ENCODE measurements at places on chromosomes 2 and 18. TPM values are rescaled to one million over a fixed set of nuclear protein-coding genes. Genes with fewer than 3 reads are reported as not detected.

GRCh38 chr2:45814951-45815621 lies 163.6 kb downstream of the PRKCE start:
- DNase-seq: no peak

DNA sequence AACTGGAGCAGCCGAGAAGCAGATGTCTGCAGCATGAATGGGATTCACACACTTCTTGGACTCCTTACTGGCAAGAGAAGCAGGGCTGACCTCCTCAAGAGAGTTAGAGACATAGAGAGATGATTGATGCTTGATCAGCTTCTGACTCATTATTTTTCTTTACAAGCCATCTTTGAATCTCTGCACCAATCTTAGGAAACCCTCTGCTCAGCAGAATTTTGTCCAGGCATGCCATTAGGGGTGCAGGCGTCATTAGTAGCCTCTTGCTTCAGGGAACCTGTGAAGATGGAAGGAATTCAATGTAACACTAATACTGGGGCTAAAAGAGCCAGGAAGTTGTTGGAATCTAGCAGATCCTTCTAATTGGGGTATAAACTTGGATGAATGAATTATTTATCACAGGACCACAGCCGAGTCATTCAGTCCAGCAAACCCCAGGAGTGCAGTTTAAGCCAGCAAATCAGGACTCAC lies 151.8 kb downstream of the MGAT5 start:
- DNase-seq: peak; percentile 68

DNA sequence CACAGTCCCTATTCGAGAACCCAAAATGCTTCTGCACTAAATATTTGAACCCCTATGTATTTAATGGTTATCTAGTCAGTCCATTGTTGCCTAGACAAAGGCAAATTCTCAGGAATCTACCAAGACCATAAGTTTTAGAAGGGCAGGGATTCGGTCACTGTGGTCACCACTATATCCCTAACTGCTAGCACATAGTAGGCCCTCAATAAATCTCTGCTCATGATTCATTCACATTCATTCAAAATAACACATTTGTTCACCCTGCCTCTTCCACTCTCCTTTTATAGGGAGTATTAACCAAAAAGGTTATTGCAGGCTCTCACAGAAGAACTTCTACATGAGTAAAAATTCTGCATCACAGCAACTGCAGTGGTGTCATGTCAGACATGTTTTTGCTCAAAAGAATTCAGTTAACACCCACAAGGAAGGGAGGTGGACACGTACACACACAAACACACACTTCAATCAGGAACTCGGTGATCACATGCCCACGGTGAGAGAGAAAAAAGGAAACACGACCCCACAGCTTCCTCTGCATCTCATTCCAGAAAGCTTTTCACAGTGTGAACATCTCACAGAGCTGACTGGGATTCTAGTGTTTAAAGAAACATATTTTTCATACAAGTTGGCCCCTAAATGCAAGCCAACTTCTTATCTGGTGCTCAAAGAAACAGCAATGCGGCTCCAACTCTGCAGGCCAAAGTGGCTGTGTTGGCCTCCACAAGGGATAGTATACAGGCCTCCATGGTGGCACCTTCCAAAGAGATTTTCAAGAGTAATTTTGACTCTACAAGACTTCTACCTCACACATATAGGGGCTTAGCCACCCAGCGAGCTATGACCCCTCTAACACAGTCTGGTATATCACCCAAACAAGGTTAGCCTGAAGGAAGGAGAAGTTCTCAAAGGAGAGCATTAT lies 98.0 kb downstream of the ANKRD44 start:
- no peak for DNase-seq

DNA sequence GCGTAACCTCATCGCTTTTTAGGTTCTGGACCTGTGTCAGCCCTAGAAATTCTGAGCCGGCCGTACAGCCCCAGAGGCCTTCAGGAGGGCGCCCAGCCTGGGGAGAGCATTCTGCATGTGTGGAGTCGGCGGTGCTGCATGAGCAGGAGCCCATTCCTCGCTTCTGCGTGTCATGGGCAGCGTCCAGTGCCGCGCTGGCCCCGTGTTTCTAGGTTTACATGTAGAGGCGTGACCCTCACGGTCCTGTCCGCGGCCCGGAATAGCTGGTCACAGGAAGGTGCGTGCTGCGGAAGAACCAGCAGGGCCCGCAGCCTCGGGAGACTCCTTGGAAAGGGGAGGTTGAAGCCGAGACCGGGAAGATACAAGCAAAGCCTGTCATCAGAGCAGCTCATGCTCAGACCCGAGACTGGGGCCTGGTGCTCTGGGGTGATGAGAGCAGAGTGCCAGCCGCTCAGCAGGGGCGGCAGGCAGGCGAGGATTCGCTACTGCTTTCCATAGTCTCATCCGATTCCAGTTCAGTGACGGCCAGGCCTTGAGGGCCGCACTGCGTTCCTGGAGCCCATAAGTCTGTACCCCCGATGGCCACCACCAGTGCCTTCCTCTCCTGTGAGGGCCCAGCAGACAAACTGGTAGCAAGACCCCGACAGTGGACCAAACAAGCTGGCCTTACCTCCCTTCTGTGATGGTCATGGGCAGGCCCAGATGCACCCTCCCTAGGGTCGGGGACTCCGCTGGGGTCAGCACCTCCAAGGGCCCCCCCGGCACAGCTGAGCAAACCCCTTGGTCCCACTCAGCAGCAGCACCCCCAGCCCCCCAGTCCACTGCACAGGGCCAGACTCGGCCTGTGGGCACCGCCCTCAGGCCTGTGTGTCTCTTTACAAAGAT lies 15.6 kb upstream of the NFATC1 start:
- no peak for DNase-seq

- DNase-seq: no peak
These were observed 136.1 kb downstream of the NEDD4L start for GRCh38 chr18:58180172-58180571.

Gene FKBP7
- total RNA-seq: 69.3 TPM

Gene MOB1A
- total RNA-seq: 56.1 TPM

- peak; percentile 73 for DNase-seq
These were observed 19.9 kb upstream of the NEDD4L start for GRCh38 chr18:58024139-58024538.

DNA sequence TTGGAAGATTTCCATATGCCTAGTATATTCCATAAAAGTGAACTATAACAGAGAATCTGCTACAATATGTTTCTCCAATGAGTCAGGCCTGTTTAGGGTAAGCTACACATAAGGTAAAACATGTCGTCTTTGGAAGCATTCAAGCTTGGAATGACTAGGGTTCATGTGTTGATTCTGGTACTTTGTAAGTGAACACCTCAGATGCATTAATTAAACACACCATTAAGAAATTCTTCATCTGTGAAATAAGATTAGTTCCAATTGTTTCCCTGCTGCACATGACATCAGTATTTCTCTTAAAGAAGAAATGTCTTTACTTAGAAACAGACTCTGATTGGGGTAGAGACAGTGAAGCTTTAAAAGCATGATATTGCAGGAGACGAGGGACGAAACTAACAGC lies 461.1 kb upstream of the NXPH2 start:
- no peak for DNase-seq

Gene KIF5C
- total RNA-seq: 0.66 TPM

DNA sequence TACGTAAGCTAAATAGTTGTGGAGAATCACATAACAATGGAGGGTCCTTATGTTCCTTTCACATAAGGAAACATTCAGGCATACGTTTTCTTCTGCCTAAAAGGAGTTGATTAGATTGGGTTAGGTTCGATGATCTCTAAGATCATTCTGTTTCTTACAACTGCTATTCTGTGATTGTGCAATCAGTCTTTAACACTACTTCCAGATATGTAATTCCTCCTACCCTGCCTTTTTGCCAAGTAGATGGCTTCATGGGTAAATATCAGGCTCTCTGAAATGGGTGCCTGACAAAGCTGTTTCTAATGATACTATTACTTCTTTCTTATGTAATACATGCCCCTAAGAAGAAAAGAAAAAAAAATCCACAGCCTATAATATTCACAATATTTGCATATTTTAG lies 321.5 kb downstream of the XIRP2 start:
- DNase-seq: no peak

- DNase-seq: no peak
These were observed 250.4 kb upstream of the DSEL start for GRCh38 chr18:67766930-67767329.

DNA sequence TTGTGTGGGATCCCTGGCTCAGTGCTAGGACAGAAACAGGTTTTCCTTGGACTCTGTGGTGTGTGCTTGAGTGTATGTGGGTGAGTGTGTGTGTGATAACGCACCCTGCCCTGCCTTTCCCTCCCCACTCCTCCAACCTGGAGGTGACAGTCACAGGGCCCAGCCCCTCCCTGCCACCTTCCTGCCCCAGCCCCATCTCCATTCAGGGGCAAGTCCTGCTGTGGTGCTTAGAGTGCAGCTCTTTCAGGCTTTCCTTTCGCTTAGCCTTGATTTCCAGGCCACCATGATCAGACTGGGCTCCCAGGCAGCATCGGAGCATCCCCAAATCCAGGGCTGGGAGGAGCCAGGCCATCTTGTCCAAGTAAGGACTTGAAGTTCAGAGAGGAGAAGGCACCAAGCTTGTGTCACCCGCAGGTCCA lies 185.2 kb downstream of the ZFP36L2 start:
- no peak for DNase-seq

Gene IL36RN
- total RNA-seq: not detected

- peak; percentile 87 for DNase-seq
These were observed 3.4 kb downstream of the NAGK start for GRCh38 chr2:71071681-71072398.

Gene MOCOS
- total RNA-seq: 0.13 TPM

DNA sequence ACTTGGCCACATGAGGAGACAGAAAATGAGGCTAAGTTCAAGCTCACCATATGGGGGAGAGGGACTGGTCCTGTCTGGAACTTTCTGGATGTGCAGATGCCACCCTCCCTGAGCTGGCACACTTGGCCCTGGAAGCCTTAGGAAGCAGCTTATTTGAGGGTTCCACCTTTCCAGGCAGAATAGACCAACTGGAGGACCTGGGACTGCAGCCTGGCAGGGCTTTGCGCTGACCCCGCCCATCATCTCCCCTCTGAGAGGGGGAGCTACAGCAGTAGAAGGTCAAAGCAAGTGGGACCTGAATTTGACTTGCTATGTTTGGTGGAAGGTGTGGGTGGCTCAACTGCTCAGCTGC lies 39.5 kb downstream of the TMEM17 start:
- DNase-seq: no peak

Gene ST6GAL2
- 4.4 TPM for total RNA-seq

DNA sequence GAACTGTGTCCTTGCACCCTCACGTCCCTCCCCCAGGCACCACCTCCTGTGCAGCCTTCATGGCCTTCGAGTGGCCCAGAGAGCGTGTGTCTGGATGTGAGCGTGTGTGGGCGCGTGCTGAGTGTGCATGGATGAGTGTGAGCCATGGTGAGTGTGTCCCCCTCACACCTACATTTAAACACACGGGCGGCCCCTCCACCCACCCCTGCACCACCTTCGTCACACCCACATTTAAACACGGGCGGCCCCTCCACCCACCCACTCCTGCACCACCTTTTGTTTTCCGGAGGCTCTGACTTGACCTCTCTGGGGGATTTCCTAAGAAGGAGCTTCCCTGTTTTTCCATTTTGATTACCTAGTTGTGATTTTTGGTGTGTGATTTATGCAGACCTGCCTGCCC lies 17.8 kb downstream of the DTYMK start:
- no peak for DNase-seq

GRCh38 chr18:7207366-7207915 lies 23.4 kb upstream of the LRRC30 start:
- peak; percentile 61 for DNase-seq

DNA sequence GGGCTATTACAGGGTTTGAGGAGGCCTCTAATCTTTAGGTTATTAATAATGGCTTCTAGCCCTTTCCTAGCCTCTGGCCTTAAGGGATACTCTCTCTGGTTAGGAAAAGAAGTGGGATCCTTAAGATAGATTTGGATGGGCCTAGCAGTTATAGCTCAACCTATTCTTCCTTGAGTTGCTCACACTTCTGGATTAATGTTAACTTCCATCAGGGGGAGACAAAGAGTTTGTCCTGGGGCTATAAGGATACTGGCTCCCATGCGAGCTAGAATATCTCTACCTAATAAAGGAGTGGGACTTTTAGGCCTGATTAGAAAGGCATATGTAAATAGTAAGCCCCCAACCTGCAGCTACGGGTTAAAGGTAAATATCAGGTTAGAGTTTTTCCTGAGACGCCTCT lies 14.3 kb upstream of the PTH2R start:
- no peak for DNase-seq

Gene CD226
- total RNA-seq: 0.53 TPM

GRCh38 chr2:234308813-234309195 lies 188.1 kb downstream of the ARL4C start:
- peak; percentile 81 for DNase-seq

DNA sequence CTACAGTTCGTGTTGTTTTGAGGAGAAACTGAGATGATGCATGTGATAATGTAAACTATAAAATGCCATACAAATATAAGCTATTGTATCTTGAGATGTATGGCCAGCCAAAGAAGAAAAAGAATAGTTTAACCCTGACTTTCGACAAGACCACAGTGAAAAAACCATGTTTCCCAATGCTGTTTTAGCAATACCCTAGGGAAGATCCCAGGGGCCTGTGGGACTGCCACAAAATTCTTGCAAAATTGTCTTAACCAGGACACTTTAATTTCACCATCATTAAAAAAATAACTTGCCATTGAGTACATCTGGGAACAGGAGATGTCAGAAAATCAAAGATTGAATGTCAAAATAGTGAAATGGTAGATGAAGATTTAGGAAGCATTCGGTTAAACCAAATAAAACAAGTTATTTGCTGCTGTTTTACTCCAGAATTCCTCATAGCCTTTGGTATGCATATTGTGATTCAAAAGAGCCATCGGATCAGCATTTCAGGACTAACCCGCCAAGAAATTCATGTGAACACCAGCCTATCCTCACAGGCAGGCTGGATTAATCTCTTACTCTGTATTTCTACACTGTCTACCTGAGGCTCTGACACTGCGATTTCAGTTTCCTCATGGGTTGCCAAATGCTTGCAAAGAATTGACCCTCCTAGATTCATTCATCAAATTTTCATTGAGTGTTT lies 49.0 kb upstream of the SP3 start:
- DNase-seq: no peak

GRCh38 chr2:30234180-30234971 lies 3.0 kb downstream of the LBH start:
- DNase-seq: peak; percentile 63

Data from muscle of leg (tissue), 16 donors.